8988T (cell line): ENCODE measurements at places on chromosomes 3 and 15.

- peak; percentile 43 for DNase-seq
Measured at GRCh38 chr3:52240059-52240885, 1.3 kb upstream of the TWF2 start.

- no peak for DNase-seq
Measured at GRCh38 chr15:66400351-66400774, 13.7 kb downstream of the MAP2K1 start.

GRCh38 chr3:152554980-152555379, 280.0 kb upstream of the P2RY1 start:
- DNase-seq, result no peak

DNA sequence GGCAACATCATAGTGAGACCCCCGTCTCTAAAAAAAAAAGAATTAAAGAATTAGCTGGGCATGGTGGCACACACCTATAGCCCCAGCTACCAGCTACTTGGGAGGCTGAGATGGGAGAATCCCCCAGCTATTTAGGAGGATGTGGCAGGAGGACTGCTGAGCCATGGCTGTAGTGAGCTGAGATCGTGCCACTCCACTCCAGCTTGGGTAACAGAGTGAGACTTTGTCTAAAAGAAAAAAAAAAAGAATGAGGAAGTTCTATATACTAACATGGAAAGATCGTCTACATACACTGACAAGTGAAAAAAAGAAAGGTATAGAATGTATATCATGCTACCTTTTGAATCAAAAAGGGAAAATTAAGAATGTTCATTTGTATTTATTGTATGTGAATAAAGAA, 83.9 kb upstream of the CDAN1 start:
- no peak for DNase-seq

DNA sequence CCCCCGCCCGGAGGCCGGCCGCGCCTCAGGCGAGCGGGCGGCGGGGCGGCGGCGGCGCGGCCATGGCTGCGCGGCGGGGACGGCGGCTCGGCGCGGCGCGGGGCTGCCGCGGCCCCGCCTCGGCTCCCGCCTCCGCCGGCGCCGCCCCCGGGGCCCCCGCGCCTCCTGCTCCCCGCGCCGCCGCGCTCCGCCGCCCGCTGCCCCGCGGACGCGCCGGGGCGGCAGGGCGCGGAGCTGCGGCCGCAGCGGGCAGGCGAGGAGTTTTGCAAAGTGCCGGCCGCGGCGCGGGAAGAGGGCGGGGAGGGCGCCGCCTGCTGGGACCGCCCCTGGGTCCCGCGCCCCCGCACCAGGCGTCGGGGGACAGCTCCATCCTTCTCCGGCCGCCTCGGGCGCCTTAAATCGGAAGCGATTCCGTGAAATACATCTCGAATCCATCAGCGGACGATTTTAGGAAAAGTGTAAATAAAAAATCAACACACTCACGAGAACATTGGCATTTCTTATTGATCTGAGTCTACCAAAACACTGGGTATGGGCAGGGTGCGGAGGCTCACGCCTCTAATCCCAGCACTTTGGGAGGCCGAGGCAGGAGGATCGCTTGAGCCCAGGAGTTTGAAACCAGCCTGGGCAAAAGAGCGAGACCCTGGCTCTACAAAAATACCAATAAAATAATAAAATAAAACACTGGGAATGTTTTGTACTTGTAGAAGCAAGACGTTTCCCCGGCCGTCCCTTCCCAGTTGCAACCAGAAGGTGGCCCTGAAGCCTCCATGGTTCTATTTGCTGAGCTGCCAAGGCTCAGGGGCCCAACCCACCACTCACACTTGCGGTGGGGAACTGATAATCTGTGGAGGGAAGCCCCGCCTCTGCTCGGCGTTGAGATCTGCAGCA, 136.9 kb downstream of the NUP210 start:
- DNase-seq, result no peak

GRCh38 chr3:151276687-151277042, 1.7 kb downstream of the P2RY14 start:
- no peak for DNase-seq

DNA sequence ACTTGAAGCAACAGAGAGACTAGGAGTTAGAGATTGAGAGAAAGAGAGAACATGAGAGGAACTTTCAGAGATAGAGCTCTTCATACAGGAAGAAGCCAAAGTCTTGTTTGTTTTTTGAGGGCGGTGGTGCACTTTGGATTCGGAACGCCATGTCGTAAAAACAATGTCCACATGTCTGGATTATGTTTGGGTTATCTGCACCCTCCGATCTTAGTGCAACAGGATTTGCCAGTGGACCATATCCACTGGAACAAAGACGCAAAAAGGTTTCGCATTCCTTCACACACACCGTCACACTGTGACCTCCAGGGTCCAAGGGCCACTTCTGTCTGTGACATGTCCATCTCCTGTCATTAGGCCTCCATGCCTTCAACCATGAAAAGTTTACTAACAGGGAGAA, 141.8 kb upstream of the ATP11B start:
- no peak for DNase-seq

DNA sequence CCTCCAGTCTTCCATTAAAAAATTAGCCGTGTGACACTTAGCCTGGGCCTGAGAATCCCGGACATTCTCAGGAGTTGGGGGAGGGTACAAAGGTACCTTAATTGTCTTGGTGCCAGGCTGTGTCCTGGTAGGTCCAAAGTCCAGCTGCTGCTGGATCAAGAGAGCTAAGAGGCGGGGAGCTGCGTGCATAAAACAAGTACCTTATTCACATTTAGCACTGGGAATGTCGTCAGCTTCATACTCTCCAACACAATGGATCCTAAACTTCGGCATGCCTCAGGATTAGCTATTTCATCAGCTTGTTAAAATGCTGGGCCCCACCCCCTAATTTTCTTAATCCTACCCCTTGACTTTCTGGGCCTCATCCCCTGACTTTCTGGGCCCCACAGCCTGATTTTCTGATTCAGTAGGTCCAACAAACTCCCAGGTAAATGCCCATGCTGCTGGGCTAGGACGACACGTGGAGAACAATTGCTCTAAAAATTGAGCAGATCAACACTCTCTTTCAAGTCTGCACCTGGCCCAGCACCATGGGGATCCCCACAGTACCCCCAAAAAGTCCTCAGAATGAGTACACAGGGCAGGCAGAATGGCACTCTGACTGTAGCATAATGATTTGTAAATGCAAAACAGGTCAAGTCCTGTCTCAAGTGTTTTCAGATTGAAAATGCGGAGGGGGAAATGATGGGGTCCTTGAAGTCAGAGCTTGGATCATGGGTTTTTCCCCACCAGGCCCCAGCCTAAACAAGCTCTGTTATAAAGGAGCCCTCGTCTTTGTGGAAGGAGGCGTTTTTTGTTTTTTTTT, 5.6 kb upstream of the AEN start:
- no peak for DNase-seq

DNA sequence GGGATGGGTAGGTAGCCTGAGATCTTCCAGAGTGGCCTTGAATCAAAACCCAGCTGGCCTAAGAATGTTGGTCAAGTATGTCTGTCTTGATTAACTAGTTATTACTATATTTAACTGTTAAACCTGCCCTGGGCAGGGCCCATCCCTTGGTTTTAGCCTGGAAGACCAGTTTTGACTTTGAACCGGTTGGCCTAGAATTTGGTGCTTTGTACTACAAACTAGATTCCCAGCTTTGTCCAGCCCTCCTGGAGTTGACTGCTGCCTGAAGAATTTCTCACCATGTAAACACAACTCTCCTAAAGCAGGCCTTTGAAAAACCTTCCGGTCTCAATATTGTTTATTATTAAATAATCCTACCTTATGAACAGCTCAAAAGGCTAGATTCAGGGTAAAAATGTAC, 16.0 kb downstream of the C15orf62 start:
- DNase-seq, result no peak

- DNase-seq, result no peak
Measured at GRCh38 chr15:79897701-79898113, 893 bp upstream of the MTHFS start.

- DNase-seq, result no peak
Measured at GRCh38 chr3:76242886-76243753, 457.8 kb upstream of the ZNF717 start.

- no peak for DNase-seq
Measured at GRCh38 chr3:43692971-43693370, 2.2 kb downstream of the ABHD5 start.

GRCh38 chr3:193701953-193702635, 109.1 kb downstream of the OPA1 start:
- DNase-seq, result no peak

DNA sequence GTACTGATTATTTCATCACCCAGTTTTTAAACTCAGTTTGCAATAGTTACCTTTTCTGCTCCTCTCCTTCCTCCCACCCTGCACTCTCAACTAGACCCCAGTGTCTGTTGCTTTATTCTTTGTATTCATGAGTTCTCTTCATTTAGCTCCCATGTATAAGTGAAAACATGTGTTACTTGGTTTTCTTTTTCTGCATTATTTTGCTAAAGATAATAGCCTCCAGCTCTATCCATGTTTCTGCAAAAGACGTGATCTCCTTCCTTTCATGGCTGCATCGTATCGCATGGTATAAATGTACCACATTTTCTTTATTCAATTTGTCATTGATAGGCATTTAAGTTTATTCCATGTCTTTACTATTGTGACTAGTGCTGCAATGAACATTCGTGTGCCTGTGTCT, 79.0 kb downstream of the NAALADL2 start:
- no peak for DNase-seq

- DNase-seq, result no peak
Measured at GRCh38 chr3:13963137-13963886, 83.4 kb upstream of the WNT7A start.

GRCh38 chr3:144548346-144548745, 576.7 kb downstream of the DIPK2A start:
- DNase-seq, result no peak
